Mammary epithelial cell (primary cell): ENCODE measurements at places on chromosomes 6 and 20.

DNA sequence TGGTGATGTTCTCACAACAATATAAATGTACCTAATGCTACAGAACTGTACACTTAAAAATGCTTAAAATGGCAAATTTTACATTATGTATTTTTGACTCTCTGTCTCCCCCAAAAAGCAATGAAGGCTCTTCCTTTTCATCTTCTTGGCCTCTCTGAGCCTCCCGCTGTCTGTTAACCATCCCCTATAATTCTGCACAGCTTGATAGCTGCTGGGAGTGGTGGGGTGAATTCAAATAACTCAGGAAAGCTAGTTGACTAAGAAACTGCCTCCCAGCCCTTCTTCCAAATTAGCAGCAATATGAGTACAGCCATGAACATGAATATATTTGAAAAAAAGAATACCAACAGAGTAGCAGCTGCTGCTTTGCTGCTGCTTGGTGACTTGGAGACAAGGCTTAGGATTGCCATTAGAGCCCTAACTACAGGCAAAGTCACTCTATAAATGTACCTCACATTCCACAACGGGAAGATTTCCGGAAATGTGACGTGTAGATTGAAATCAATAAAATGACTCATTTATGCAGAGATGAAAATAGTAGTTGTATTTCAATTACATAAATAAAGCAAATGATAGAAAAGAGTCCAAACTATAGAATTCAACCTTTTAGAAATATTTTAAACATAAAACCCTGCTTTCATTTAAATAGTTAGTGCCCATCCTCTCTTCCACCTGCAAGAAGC is 200.1 kb upstream of the HEY2 start:
- no peak for DNase-seq

GRCh38 chr6:15955484-15955883 is 173.4 kb upstream of the MYLIP start:
- DNase-seq, result no peak

DNA sequence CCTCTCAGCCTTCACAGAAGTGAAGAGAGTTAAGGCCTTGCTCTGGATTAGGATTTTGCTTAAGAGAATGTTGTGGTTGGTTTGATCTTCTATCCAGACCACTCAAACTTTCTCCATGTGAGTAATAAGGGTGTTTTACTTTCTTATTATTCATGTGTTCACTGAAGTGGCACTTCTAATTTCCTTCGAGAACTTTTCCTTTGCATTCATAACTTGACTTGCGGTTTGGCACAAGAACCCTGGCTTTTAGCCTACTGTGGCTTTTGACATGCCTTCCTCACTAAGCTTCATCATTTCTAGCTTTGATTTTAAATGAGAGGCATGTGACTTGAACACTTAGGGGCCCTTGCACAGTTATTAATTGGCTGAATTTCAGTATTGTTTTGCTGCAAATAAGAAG is 166.1 kb upstream of the OPRM1 start:
- no peak for DNase-seq

GRCh38 chr6:40399888-40400457 is 187.2 kb downstream of the LRFN2 start:
- DNase-seq, result no peak

- DNase-seq, result no peak
Observed at GRCh38 chr20:58277107-58277506, 32.4 kb upstream of the RAB22A start.

GRCh38 chr6:21764989-21765388 is 171.4 kb downstream of the SOX4 start:
- no peak for DNase-seq

GRCh38 chr20:54208548-54209176 is 775 bp downstream of the PFDN4 start:
- DNase-seq, result peak; percentile 65

GRCh38 chr6:119116712-119117281 is 38.3 kb upstream of the FAM184A start:
- DNase-seq, result no peak

- no peak for DNase-seq
Observed at GRCh38 chr6:154822947-154823558, 89.8 kb downstream of the SCAF8 start.

GRCh38 chr6:159533568-159533967 is 159.5 kb downstream of the SOD2 start:
- DNase-seq, result no peak

DNA sequence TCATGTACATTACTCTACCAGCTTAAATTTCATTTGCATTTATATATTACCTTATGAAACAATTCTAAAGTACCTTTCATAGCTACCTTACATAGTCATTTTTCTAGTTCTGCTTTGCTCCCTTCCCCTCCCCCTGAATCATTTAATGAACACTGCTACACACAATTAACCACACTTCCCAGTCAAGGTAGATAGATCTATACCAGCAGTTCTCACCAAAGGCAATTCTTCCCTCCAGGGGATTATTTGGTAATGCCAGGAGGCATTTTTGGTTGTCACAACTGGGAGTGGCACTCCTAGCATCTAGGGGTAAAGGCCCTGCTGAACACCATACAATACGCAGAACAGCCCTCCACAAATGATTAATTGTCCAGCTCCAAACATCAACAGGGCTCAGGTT is 143.9 kb upstream of the SHLD1 start:
- no peak for DNase-seq

GRCh38 chr6:100212131-100212530 is 218.1 kb upstream of the MCHR2 start:
- no peak for DNase-seq
